ENCODE measurements at places on chromosomes 13 and 19.
A peak's percentile ranks its signal among the peaks of the same experiment; 100 is the strongest.

- no peak for DNase-seq
These were observed 1040.6 kb upstream of the SLC10A2 start for GRCh38 chr13:104106705-104107393.

DNA sequence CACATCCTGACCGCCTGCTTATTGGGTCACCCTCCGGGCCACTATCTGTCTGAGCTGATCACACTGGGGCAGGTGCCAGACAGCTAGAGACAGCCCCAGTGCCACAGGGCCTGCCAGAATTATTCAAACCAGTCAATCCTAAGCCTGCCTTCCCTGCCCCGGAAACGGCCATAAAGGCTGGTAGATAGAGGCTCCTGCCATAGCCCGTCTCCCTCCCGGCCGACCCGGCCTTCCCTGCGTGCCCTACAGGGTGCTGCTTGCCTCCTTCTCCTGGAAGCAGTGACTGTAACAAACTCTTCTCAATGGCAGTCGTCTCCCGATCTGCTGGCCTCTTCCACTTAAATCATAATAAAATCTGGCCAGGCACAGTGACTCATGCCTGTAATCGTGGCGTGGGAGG is 158.6 kb upstream of the SOX1 start:
- DNase-seq, result no peak

DNA sequence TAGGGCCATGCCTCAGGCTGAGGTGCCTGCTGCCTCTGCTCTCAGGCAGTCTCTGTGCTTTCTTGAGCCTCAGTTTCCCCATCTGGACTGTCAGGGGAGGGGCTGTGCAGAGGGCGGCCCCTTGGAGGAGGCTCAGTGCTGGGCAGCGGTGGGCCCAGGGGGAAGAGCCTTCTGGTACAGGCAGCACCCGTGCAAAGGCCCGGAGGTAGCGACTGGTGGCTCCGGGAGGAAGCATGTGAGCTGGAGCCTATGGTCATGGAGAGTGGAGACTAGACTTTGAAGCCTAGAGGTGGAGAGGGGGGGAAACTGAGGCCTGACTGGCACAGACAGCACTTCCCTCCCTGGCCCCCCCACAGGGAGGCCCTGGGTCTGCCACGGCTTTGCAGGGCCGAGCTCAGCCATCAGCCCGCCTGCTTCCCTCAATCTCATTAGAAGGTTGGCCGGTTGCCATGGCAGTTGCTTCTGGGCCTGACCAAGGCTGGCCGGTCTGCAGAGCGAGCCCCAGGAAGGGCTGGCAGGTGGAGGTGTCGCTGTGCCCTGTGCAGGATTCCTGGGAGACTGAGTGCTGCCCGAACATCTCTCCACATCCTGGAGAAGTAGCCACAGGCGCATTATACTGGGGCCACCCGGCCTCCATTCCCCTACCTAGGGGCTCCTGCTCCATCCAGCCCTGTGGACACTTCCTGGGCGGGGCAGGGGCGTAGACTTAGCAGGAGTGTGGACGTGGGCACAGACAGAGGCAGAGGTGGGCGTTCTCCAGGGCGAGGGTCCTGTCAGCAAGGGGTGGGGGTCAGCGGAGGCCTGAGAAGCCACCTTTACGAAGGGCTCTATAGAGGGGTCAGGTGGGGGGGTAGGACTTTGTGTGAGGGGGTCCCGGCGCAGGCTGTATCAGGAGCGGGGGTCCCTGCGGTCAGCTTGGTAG is 53.2 kb downstream of the CRTC1 start:
- no peak for DNase-seq

- DNase-seq, result no peak
These were observed 172.9 kb downstream of the UGGT2 start for GRCh38 chr13:95880331-95880730.

- DNase-seq, result no peak
These were observed 2.7 kb upstream of the C3 start for GRCh38 chr19:6723108-6723618.

GRCh38 chr19:38806371-38806770 is 6.4 kb downstream of the LGALS4 start:
- DNase-seq, result no peak

DNA sequence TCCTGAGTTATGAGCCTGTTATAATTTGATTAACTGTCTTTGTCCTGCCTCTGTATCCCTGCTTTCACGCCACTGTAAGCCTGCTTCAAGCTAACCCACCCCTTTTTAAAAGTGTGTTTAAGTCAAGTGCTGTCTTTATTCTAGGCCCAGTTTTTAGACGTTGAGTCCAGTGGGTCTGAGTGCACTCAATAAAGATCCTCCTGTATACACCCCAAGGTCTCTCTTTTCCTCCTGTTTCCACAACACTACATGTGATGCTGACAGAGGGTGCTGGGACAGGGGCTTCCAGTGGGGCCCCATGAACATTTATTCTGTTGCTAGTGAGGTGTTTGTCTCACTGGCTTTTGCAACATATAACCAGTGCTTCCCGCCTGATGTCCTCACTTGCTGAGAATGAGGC is 6.7 kb upstream of the F2RL3 start:
- no peak for DNase-seq

- no peak for DNase-seq
These were observed 99.9 kb downstream of the GNG7 start for GRCh38 chr19:2602391-2603181.

GRCh38 chr13:113155982-113156655 is 2.3 kb upstream of the PROZ start:
- no peak for DNase-seq

- DNase-seq, result no peak
These were observed 1.6 kb upstream of the POU4F1 start for GRCh38 chr13:78604782-78605611.

- DNase-seq, result no peak
These were observed 30.5 kb downstream of the TNFSF14 start for GRCh38 chr19:6639439-6639838.

- DNase-seq, result no peak
These were observed 1017.4 kb downstream of the EFNB2 start for GRCh38 chr13:105518086-105518485.

DNA sequence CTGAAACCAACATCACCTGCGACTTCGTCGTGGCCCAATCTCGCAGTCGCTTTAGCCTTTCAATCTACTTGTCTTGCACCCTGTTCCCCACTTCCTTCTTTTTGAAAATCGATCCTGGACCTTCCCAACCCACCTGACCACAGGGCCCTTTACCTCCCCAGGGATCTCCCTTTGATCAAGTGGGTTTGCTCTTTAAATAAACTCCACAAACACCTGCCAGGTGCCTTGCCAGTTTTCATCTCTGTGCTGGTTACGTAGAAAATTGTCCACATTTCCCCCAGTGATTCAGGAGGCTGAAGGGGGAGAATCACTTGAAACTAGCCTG is 14.5 kb upstream of the RAB20 start:
- DNase-seq, result no peak

DNA sequence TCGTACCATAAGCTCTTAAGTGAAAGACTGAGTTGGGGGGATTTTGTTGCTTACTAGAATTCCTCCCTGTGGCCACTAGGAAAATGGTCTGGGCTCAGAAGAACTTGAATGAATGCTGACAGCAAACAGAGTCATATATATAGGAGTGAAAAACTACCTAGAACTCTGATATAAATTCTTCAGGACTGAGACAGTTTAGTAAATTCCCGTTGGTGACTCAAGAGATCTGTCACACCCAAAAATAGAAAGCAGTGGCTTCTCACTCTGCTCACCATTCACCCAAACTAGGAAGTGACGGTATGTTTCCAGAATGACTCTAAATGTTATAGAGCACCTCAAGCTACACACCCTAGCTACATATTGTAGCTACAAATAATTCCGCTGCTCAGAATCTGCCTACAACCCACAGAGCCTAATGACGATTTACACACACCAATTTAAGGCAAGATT is 116.2 kb downstream of the TBC1D4 start:
- DNase-seq, result no peak

DNA sequence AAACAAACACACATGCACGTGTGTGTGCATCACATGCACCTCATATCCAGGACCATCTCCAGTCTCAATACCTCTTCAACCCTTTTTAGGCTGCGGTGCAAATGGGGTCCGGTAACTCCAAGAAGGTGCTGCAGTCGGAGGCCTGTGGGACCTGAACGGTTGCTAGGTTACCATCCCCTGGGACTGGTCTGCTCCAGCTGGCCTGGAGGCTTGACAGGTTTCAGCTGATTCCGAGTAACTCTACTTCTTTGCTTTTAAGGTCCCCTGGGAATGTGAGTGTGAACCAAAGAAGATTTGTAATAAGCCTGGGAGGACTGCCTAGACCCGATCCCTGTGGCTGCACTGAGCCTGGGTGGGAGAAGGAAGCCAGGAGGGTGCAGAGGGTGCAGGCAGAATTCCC is 117.5 kb downstream of the CCNA1 start:
- DNase-seq, result no peak

DNA sequence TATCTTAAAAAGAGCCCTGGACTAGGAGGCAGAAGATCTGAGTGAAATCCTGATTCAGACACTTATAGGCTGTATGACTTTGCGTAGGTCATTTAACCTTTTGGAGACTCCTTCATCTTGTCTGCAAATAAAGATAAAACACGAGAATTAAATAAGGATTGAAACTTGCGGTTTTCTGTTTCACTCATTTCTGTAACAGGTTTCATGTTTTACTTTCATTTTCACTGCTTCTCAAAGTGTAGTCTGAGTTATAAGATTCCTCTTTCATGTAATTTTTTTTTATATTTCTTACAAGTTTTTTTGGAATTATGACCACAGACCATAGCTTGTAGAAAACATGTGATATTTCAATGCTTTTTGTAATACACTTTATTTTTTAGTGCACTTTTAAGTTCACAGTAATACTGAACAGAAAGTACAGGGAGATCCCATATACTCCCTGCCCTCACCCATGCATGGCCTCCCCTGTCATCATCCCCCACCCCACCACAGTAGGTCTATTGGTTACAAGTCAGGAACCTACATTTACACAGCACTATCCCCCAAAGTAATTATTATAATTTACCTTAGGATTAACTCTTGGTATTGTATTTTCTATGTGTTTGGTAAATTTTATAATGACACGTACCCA is 174.6 kb downstream of the ITGBL1 start:
- no peak for DNase-seq

- DNase-seq, result no peak
These were observed 748 bp upstream of the ZNF552 start for GRCh38 chr19:57815247-57816075.

- no peak for DNase-seq
These were observed 26.7 kb downstream of the ZNF850 start for GRCh38 chr19:36745870-36746269.

- DNase-seq, result no peak
These were observed 280.6 kb downstream of the SHISA2 start for GRCh38 chr13:25771202-25771601.

DNA sequence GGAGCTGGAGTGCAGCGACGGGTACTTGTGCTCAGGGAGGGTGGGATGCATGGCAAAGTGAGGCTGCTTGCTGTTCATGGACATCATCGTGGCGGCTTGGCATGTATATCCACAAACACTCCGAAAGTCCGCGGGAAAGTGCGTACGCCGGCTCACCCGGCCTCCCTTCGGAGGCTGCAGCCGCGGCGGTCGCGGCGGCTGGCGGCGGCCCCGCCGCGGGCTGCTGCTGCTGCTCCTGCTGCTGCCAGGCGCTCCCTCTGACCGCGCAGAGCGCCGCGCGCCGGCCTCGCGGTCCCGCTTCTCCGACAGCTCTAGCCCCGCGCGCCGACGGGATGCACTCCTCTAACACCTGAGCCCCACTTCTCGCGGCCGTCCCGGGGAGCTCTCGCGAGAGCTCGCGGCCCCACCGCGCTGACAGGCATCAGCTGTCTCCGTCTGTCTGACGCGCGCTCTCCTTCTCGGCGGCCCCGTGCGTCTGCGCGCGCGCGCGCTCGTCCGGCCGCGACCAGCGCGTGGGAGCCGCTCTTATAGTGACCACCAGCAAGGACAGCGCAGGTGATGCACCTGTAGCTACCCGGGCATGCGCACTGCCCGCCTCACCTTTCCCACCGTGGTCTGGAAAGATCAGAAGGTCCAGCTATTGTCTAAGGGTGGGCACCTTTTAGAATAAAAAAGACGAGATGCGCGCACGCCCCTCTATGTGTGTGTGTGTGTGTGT is at the start of gene POU4F1:
POU4F1 (minus strand) TSS at position 313 of the 718 bp plus-strand sequence; CDS start at position 87, 226 bp downstream.
- DNase-seq, result peak; percentile 16

- no peak for DNase-seq
These were observed 98.1 kb upstream of the IRS2 start for GRCh38 chr13:109884462-109884861.

DNA sequence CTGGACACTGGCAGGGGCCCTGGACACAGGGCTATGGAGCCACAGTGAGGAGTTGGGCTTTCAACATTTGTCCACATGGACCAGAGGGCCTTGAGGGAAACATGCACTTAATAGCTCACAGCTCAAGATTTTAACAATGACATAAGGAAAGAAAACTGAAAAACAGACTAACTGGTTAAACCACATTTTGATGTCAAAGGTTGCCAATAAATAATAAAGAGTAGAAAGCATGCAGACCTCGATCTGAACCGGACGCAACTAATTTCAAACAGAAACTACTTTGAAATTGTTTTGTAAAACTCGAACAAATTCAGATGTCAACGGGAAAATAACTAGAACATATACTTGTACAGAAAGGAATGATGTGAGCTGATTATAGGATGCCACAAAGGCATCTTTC is 15.5 kb upstream of the ZNF888 start:
- no peak for DNase-seq

GRCh38 chr13:24178847-24179485 is 18.4 kb downstream of the SPATA13 start:
- DNase-seq, result no peak

GRCh38 chr19:29812080-29812880 is 489 bp downstream of the CCNE1 start:
- no peak for DNase-seq

GRCh38 chr19:39032063-39032918 is at the start of gene FBXO27:
Gene FBXO27, minus strand, starts transcription at chr19:39032549. Its CDS starts 322 bp downstream, at chr19:39032227.
- DNase-seq, result no peak

DNA sequence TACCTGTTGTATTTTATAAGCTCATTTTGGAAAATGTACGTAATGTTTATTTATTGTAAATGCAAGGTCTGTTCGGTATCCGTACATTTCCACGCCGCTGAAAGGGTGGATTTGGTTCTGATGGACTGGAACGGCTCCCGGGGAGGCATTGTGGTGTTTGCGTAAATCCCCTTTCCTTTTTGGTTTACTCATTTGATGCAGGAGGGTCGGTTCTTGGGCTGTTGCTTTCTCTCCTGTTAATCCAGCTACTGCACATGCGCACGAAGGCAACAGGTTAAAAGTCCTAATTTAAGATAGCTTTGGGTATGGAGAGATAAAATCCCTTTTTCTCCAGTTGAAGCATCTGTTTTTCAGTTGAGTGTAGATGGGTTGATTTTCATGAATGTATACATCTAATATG is 224.4 kb downstream of the TM9SF2 start:
- DNase-seq, result no peak

- DNase-seq, result no peak
These were observed 21.8 kb downstream of the CCNA1 start for GRCh38 chr13:36454121-36454520.

- DNase-seq, result peak; percentile 8
These were observed 32.2 kb downstream of the GP6 start for GRCh38 chr19:55005684-55006488.

DNA sequence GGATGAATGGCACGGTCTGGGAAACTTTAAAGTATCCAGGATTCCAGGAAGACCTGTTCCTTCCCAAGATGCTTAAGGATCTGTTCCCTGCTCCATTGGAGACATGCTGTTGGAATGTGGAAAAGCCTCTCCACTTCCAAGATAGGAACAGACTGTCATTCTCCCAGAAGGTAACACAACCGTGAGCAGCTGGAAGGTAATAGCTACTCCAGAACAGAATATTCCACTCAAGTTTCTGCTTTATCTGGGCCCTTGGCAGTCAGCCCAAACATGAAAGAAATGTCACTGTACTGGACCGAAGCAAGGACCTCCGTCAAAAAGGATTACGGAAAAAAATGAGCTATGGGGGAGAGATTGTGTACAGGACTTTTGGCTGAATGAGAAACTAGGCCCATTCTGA is 420.9 kb upstream of the NBEA start:
- DNase-seq, result no peak

GRCh38 chr19:41016488-41017071 is 25.5 kb downstream of the CYP2B6 start:
- no peak for DNase-seq
